ENCODE measurements at places on chromosomes 12 and 14. TPM values are rescaled to one million over a fixed set of nuclear protein-coding genes. Genes with fewer than 3 reads are reported as not detected.

DNA sequence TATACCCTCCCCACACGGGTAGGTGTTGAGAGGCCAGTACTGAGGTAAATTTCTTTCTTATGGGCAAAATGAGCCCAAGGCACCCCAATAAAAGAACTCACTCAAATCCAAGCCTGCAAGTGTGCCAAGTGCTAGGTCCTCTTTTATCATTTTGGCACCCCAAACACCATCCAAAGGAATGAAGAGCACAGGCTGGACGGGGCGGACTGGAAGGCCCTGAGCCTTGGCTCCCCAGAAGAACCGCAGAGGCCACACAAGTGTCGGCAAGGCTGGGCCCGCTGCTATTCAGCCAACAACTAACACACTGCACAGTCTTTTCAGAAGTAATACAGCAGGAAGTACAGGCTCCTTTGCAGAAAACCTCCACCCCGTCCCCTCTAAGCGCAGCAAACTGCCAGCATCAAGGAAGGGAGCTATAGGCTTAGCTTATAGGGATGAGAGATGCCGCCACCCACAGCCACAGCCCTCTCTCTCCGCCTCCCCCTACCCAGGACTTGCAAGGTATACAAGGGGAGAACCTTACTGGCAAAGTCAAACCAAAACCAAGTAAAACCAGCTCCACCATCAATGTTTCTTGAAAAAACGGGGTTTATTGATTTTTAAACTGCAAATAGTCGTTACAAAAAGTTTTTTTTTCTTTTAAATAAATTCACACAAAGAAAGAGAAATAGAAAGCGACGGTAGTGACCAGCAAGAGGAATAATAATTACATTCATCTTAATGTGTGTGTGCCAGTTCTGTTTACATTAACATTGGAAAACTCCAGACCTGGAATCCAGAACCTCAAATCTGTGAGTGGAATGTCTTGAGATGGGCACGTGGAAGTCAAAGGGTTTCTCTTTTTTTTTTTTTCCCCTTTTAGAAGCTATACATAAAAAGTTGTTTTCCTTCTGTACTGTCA, 5.5 kb downstream of the ZFP36L1 start:
- H3K4me1 ChIP-seq: peaks cover 25% of the 10 kb centered on the region
- no peaks in the 10 kb centered on the region for H3K27me3 ChIP-seq
- no peak for DNase-seq
- H3K36me3 ChIP-seq: peaks cover 52% of the 10 kb centered on the region

DNA sequence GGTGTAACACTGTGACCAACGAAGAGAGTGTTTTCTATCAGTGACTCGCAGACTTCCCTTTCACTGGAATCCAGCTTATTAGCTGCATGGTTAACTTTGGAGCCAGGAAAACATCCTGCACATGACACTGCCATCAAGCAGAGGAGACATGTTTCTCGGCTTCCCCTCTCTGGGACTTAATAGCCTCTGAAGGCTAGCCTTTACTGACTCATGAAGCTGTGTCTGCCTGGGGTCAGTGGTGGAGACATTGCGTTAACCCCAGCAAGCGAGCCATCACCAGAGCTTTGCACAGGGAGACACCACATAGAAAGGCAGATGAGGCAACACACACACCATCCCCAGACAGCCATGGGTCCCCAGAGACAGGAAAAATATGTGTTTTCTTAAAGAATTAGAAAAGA, 126.9 kb upstream of the PRICKLE1 start:
- no peaks in the 10 kb centered on the region for H3K27me3 ChIP-seq
- no peak overlapping the region for H3K27ac ChIP-seq
- H3K36me3 ChIP-seq: no peaks in the 10 kb centered on the region
- peak; percentile 23 for DNase-seq
- H3K4me3 ChIP-seq: no peak overlapping the region
- H3K4me1 ChIP-seq: no peaks in the 10 kb centered on the region

DNA sequence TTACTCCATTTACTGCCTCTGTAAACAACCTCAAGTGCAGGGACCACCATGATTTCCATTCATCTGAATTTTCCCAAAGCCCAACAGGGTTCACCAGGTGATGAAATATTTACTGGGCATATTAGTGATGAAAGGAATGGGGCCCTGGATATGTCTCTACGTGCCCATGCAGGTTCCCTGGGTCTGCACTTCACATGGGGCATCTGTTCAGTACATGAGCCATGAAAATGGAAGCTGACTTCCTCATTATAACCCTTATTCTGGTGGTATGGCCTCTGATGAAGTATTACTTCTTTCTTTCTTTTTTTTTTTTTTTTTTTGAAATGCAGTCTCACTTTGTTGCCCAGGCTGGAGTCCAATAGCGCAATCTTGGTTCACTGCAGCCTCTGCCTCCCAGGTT, 26.5 kb upstream of the CORO1C start:
- DNase-seq: no peak
- no peak overlapping the region for H3K27ac ChIP-seq
- no peaks in the 10 kb centered on the region for H3K36me3 ChIP-seq
- H3K4me1 ChIP-seq: no peaks in the 10 kb centered on the region
- H3K4me3 ChIP-seq: no peak overlapping the region

The ASCL4 gene
- not detected for total RNA-seq

DNA sequence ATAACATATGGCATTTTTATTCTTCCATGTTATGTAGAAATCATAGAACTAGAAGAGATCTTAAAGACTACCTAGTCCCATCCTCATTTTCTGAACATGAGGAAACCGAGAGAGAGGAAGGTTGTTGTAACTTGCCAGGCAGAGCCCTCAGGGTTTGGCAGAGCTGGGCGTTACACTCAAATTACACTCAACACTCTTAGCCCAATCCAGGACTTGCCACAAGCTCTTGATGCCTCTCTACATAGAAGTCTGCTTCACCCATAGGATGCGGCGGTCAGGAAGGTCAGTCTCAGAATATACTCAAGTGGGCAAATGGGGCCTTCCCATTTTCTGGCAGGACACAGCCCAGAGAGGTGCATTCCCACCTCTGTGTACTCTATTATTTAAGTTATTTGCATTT, 208.1 kb downstream of the ZFP36L1 start:
- peak; percentile 61 for DNase-seq
- H3K27ac ChIP-seq: peak overlapping the region; percentile 82
- no peaks in the 10 kb centered on the region for H3K27me3 ChIP-seq
- peaks cover 36% of the 10 kb centered on the region for H3K4me1 ChIP-seq
- H3K4me3 ChIP-seq: no peak overlapping the region

DNA sequence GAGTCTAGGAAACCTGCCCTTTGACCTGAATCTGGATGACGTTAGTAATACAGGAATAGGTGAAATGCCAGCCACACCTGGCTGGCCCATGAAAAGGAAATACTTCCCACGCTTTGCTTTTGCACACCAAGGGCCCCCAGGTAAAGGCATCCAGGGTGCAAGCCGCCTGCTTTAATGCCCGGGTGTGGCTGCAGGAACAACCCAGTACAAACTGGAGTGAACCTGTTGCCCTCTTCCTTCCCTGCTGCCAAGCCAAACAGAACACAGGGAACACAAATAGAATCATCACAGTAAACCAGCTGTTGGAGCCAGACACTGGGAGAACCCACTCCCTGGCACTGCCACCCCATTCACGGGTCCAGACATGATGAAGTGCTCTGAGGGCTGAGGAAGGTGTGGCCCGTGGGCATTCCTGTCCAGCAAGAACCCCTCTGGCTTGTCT, 24.2 kb upstream of the FOS start:
- H3K27me3 ChIP-seq: no peaks in the 10 kb centered on the region
- H3K27ac ChIP-seq: peak overlapping the region; percentile 90
- no peaks in the 10 kb centered on the region for H3K36me3 ChIP-seq
- peaks cover 54% of the 10 kb centered on the region for H3K4me1 ChIP-seq
- H3K4me3 ChIP-seq: no peak overlapping the region
- peak; percentile 81 for DNase-seq

GRCh38 chr12:27424631-27425230, 21.8 kb upstream of the SMCO2 start:
- DNase-seq: no peak
- no peaks in the 10 kb centered on the region for H3K4me1 ChIP-seq
- H3K4me3 ChIP-seq: no peak overlapping the region
- no peaks in the 10 kb centered on the region for H3K36me3 ChIP-seq
- H3K27me3 ChIP-seq: no peaks in the 10 kb centered on the region

DNA sequence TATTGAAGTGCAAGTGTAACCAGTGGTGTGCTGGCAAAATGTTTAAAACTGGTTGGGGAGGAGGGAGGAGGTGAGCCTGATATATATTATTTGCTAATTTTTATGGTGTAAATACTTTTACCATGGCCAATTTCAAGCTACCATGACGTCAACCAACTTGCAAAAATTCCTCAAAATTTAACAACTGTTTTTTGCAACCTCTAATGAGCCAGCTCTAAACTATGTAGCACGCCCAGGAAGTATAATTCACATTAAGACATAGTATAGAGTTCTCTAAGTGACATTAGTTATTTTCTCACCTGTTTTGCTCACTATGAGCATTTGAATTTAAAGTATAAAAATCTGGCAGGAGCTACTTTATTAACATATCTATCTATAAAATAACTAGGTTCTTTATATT, 41.4 kb downstream of the ATL1 start:
- DNase-seq: no peak
- no peak overlapping the region for H3K27ac ChIP-seq
- no peak overlapping the region for H3K4me3 ChIP-seq
- H3K36me3 ChIP-seq: no peaks in the 10 kb centered on the region
- no peaks in the 10 kb centered on the region for H3K27me3 ChIP-seq
